ENCODE measurements at places on chromosomes 7 and 10.

DNA sequence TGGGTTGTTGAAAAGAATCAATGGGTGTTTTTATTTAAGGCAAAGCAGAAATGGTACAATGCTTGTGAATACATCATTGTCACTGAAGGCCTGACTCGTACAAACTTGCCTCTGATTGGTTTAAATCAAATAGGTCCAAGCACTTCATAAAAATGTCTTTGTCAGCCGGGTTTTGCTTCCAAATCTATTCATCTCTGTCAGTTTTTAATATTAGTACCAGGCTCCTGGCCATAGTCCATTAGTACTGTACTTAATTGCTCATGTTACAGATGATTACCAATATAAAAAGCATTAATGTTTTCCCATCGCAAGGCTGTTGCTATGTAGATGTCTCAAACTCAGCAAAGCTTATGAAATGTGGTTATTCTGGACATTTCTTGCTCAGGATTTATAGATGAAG lies 171.9 kb downstream of the ARID5B start:
- DNase-seq, result no peak

- no peak for DNase-seq
Measured at GRCh38 chr7:16509829-16510228, 16.8 kb upstream of the LRRC72 start.

DNA sequence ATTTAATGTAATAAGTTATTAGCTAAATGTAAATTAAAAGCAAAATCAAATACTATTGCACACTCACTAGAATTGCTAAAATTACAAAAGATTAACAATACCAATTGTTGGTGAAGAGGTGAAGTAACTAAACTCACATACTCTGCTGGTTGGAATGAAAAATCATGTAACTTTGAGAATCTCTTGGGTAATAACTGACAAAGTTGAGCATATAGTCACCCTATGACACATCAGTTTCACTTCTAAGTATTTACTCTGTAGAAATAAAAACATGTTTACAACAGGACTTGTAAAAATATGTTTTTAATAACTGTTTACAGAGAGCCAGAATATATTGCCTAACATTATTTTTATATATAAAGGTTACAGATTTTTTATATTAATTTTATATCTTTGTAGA lies 33.6 kb downstream of the CNTNAP2 start:
- DNase-seq, result no peak

DNA sequence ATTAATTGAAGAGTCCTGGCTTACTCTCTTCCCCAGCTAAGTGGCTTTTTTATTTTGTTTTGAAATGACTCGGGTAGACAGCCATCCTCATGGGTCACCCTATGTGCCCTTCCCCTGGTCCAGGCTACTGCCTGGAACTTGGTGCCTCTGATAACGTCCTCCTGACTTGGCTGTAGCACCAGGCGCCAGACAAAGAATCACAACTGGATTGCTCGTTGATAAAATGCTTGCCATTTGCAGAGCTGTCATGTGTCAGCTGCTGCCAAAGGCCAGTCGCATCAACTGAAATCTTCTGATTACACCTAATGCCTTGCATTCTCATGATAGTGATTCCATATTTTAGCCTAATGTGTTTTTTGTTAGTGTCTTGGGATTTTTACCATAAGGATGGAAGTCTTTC lies 27.4 kb upstream of the ABLIM1 start:
- no peak for DNase-seq
